ENCODE measurements at places on chromosomes 2 and 18. TPM values are rescaled to one million over a fixed set of nuclear protein-coding genes. Genes with fewer than 3 reads are reported as not detected.
A peak's percentile ranks its signal among the peaks of the same experiment; 100 is the strongest.

CPO gene
- total RNA-seq: 0.83 TPM

ABCB11 gene
- total RNA-seq: not detected

PAX8 gene
- total RNA-seq: 1.3 TPM

TNFRSF11A gene
- total RNA-seq: 2.2 TPM

SMC6 gene
- 11.1 TPM for total RNA-seq

PMAIP1 gene
- 0.42 TPM for total RNA-seq

FABP1 gene
- total RNA-seq: 3.0 TPM

- H3K4me3 ChIP-seq: peak overlapping the region; percentile 17
- H3K36me3 ChIP-seq: no peaks in the 10 kb centered on the region
- peaks cover 24% of the 10 kb centered on the region for H3K4me1 ChIP-seq
- no peaks in the 10 kb centered on the region for H3K27me3 ChIP-seq
- no peak overlapping the region for H3K27ac ChIP-seq
These were observed 59.6 kb downstream of the LONRF2 start for GRCh38 chr2:100262555-100263320.

DNA sequence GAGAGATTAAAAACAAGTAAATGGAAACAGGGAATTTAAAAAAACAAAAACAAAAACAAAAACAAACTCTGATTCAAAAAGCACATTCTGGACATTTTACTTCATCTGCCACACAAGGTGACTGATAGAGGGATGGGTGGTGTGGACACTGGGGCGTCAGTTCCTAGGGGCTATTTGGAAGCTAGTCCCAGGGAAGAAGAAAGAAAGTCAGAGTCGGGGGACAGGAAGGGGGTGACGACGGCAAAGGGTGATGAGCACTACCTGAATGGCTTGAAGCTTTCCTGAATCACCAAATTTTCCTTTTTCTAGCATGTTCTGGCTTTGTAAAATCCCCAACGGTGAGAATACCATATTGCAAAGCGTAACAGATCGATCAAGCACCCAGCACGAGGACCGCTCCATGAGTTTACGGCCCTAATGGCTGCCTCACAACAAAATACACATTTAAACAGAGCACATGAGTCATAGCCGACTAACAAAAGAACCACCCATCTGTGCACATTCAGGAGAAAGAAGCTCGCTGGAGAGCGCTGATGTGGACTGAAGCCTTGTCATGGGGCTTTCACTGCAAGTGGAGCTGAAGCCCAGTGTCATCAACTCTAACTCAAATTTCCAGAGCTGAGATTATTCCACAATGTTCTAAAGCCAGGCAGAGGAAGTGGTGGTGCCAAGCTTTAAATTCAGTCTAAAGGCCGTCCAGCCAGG lies 178.9 kb downstream of the LNPK start:
- no peaks in the 10 kb centered on the region for H3K36me3 ChIP-seq
- DNase-seq: peak; percentile 87
- H3K27me3 ChIP-seq: no peaks in the 10 kb centered on the region
- no peak overlapping the region for H3K4me3 ChIP-seq

DNA sequence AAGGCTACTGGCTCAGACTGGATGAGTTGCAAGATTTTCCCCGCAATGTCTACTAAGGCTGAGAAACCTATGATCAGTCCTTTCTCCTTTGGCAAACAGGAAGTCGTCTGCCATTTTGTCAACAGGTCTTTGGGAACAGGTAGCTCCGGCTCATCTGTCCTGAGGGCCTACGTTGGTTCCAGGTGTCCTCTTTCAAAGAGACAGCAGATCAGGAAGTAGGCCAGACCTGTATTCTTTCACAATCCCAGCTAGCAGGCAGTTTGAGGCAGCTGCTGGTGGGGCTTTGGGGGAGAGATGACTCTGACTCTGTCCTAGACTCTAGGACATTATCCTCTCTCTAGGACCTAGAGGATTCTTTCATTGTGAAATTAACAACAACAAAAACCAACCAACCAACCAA lies 98.6 kb downstream of the ACTR2 start:
- H3K27me3 ChIP-seq: no peaks in the 10 kb centered on the region
- H3K27ac ChIP-seq: no peak overlapping the region
- DNase-seq: peak; percentile 37
- H3K4me3 ChIP-seq: no peak overlapping the region
- H3K36me3 ChIP-seq: peaks cover 16% of the 10 kb centered on the region

DNA sequence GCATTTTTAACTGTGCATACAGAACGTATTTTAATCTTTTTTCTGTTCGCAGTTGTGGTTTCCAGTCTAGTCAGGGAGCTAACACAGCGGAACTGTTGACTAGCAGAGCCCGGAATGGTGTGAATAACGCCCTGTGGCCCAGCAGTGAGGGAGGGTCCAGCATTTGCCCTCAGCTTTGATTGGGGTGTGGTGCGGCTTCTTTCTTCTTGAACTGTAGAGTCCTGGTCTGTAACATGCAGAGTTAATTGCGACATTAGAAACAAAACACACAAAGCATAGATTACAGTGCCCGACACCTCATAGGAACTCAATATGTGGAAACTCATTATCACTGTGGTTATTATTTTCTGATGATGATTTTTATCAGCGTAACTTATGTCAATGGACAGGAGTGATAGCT lies 253.6 kb downstream of the SOX11 start:
- no peaks in the 10 kb centered on the region for H3K36me3 ChIP-seq
- H3K27ac ChIP-seq: no peak overlapping the region
- H3K4me3 ChIP-seq: no peak overlapping the region
- H3K4me1 ChIP-seq: no peaks in the 10 kb centered on the region

GRCh38 chr2:100630473-100630977 lies 67.7 kb downstream of the PDCL3 start:
- no peak overlapping the region for H3K4me3 ChIP-seq
- peaks cover 15% of the 10 kb centered on the region for H3K4me1 ChIP-seq
- H3K27me3 ChIP-seq: no peaks in the 10 kb centered on the region
- H3K36me3 ChIP-seq: no peaks in the 10 kb centered on the region
- no peak overlapping the region for H3K27ac ChIP-seq

DNA sequence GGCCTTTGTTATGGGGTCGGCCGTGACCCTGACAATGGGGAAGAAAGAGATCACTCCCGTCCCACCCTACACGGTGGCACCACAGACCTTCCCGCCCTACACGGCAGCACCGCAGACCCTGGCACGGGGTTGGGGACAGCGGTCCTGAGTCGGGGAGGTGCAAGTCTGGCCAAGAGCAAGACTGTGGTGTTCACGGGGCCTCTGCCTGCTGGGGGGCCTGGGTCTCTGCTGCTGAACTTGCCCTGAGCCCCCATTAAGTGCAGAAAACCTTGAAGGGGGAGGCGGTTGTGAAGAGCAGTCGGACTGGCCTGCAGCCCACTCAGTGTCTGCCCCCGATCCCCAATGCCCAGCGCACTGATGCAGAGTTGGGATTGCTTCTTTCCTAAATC lies 75.9 kb downstream of the SLC66A2 start:
- H3K27me3 ChIP-seq: no peaks in the 10 kb centered on the region
- H3K4me3 ChIP-seq: no peak overlapping the region
- no peaks in the 10 kb centered on the region for H3K4me1 ChIP-seq

DNA sequence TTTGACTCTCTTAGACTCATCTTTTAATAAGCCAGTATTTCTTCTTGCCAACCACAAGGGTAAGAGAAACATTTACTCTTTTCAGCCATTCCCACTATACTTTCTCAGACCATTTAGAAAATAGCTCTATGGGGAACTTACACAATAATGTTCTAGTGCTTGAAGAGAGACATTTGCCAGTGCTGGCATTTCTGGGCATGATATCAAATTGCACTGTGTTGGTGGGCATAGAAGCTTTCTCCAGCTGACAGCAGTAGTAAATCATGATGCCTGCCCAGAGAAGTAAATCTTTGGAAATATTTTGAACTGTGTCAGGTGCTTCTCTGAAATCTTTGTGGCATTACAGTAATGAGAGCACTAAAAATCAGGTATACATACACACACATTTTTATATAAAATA lies 346.6 kb downstream of the CBLN2 start:
- H3K4me1 ChIP-seq: no peaks in the 10 kb centered on the region
- no peak overlapping the region for H3K27ac ChIP-seq
- H3K27me3 ChIP-seq: no peaks in the 10 kb centered on the region
- H3K4me3 ChIP-seq: no peak overlapping the region

DNA sequence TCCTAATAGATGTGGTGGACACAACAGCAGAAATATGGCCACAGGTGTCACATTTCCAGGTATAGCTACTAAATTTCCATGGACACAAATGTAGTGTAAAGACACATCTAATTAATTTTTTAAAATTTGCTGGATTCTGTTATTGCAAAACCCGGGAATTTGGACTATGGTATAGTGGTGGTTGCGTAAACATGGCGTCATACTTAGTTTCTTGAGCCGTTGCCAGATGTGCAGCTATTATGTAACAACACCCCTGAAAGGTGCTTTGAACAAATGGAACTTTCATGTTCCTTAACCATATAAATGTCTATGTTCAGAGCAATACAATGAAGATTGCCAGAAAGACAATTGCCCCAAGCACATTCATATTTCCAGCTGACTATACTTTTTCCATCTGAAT lies 85.9 kb downstream of the HRH4 start:
- H3K4me1 ChIP-seq: no peaks in the 10 kb centered on the region
- H3K27ac ChIP-seq: no peak overlapping the region
- no peaks in the 10 kb centered on the region for H3K27me3 ChIP-seq
- no peak overlapping the region for H3K4me3 ChIP-seq

DNA sequence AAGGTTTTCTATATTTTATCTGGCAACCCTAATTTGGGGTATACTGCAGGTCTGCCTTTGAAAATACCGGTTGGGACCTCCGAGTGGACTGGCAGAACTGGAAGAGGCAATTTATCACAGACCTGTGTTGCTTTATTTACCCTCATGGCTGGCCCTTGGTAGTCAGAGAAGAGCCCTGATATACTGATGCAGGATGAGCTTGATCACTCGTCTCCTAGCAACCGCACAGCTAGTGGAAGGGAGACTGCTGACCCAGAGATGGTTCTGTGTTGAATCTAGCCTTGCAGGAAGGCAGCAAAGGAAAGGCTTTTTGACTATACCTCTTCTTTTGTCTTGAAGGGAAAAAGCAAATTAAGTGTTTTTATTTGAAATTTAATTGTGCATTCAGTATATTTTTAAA lies 154.7 kb downstream of the EML6 start:
- H3K4me1 ChIP-seq: no peaks in the 10 kb centered on the region
- H3K27me3 ChIP-seq: no peaks in the 10 kb centered on the region
- H3K4me3 ChIP-seq: no peak overlapping the region
- no peak for DNase-seq
- no peak overlapping the region for H3K27ac ChIP-seq
